ENCODE measurements at places on chromosomes 5 and 9. TPM values are rescaled to one million over a fixed set of nuclear protein-coding genes. Genes with fewer than 3 reads are reported as not detected.

Gene SOX30
- total RNA-seq = not detected

Gene TCF7
- 0.23 TPM for total RNA-seq

Gene SLCO4C1
- total RNA-seq = 0.58 TPM

Gene DDX4
- total RNA-seq = not detected

Gene DIRAS2
- total RNA-seq = 0.17 TPM

Gene SAXO1
- total RNA-seq = not detected

Gene PCDHA10
- total RNA-seq = under 0.01 TPM

Gene FAM53C
- total RNA-seq = 24.7 TPM

Gene SSBP2
- total RNA-seq = 39.4 TPM

Data from pericardium fibroblast (primary cell).